ENCODE measurements at places on chromosomes 4 and X.

DNA sequence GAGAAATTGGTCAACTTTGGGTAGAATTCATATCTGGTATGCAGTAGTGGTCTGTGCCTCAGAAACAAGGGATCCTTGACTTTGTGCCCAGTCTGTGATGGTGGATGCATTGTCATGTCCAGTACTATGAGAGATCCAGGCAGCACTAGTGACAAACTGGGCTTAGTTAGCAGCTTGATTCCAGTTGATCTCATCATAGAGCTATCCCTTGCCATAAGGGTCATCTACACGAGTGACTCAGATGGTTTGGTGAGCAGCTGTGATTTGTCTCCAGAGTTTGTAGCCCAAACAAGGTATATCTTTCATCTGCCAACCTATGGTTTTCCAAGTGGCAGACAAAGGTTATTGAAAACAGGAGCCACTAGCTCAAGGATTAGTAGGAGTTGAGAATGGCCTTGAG is 298.8 kb downstream of the GBA3 start:
- DNase-seq, result no peak

GRCh38 chr4:139951021-139951420 is 203.0 kb downstream of the MAML3 start:
- DNase-seq, result no peak

DNA sequence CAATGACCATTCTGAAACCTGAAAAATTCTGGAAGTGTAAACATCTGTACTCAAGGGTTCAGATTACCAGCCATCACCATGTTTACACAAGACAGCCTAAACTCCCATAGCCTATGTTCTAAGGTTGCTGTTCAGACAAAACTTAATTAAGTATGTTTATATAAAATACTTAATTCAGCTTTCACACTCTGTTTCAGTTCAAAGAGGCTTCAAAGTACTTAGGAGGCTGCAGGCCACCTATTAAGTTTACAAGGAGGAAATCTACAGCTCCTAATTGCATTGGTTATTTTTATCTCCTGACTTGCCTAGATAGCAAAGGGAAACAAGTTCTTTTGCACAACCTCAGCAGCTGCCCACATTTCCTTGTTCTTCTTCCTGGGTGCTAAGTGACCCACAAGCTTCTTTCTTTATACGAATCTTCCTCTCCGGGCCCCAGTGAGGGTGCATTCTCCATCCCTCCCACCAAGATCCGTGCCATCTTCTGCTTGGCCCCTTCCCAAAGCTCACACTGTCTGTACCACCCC is 2.0 kb downstream of the GAK start:
- no peak for DNase-seq

- no peak for DNase-seq
Measured at GRCh38 chrX:12681047-12681446, 110.2 kb upstream of the PRPS2 start.

- no peak for DNase-seq
Measured at GRCh38 chr4:19472666-19473065, 779.0 kb upstream of the SLIT2 start.
